Astrocyte of the hippocampus (primary cell): ENCODE measurements at places on chromosomes 11 and 22.
A peak's percentile ranks its signal among the peaks of the same experiment; 100 is the strongest.

- no peak for DNase-seq
These were observed 33.6 kb downstream of the LRRC32 start for GRCh38 chr11:76636826-76637460.

DNA sequence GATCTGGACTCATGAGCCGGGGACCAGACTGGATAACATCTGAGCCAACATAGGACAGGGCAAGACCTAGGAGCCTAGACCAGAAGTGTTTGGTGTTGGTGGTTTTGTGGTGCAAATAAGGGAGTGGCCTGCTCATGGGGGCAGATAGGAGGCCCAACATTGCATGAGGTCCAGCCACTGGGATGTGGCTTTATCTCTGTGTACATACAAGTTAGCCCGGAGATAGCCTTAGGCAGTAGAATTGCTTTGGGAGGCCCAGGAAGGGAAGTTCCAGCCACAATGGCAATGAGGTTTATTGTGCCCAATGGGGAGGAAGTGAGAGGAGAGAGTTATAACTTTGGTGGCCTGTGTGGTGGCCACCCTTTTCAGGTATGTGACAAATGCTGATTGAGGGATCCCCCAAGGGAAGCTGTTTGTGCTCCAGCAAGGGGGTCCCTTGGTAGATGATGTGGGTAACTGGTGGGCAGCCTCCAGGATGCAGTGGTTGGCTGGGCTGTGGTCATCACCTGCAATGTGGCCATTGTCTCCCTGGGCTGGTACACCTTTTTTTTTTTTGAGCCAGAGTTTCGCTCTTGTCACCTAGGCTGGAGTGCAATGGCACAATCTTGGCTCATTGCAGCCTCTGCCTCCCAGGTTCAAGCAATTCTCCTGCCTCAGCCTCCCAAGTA lies 6.4 kb downstream of the LMO2 start:
- DNase-seq = no peak

- DNase-seq = peak; percentile 14
These were observed 760.2 kb downstream of the KCNA4 start for GRCh38 chr11:29256580-29256979.

- no peak for DNase-seq
These were observed 20.8 kb upstream of the JAM3 start for GRCh38 chr11:134048028-134048427.

DNA sequence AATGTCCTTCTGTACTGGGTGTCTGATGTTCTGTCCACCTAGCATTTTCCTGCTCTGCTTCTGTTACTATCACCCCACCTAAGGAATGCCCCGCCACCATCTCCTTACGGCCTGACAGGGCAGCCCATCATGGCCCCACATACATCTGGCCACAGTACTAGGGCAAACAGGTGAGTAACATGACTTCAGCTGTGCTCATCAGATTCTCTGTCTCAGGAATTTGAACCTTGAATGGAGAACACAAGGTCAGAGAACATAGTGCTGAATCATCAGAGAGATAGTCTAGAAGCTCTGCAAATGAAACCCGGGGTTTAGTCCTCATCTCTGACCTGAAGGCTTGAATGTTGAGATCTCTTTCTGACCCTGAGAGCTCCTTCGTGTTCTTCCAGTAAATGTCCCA lies 32.4 kb downstream of the ZC3H12C start:
- DNase-seq = peak; percentile 31

DNA sequence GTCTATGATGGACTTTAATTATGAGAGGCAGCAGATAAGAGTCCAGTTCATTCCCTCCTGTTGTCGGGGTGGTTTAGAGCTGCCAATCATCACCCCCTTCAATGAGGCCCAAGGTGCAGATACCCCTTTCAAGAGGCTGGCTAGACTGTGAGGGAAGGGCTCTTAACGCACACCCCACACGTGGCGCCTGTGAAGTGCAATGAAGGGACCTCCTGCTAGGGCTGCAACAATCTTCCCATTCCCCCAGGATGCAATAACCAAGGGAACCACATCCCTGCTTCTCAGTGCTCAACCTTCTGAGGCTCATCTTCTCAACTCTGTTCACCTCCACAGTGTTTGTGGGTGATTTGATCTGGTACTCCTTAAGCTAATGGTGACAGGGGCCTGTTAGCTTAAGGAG lies 19.0 kb downstream of the TENM4 start:
- no peak for DNase-seq

- no peak for DNase-seq
These were observed 43.2 kb upstream of the ACCSL start for GRCh38 chr11:44004452-44005062.

- DNase-seq = no peak
These were observed 33.2 kb downstream of the ANKK1 start for GRCh38 chr11:113420808-113421207.

- peak; percentile 8 for DNase-seq
These were observed 75.7 kb downstream of the GRAMD1B start for GRCh38 chr11:123505546-123506299.

DNA sequence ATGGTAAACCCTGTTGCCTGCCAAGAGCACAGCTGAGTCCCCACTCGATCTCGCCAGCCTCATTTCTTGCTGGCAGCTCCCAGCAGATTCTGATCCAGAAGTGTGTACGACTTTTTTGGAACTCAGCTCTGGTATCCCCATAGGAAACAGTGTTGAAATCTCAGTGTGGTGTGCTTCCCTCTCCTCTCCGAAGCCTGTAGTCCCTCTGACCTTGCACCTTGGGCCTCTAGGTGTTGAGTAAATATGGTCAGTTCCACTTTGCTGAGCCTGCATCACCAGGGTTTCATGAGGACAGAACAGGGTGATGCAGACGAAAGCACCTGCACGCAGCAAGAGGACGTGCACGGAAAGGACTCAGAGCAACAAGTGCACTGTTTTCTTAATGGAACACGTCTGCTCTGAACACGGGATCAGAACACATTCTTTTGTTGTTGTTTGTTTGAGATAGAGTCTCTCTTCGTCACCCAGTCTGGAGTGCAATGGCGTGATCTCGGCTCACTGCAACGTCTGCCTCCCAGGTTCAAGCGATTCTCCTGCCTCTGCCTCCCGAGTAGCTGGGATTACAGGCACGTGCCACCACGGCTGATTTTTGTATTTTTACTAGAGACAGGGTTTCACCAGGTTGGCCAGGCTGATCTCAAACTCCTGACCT lies 3.8 kb upstream of the CPT1A start:
- DNase-seq = no peak

DNA sequence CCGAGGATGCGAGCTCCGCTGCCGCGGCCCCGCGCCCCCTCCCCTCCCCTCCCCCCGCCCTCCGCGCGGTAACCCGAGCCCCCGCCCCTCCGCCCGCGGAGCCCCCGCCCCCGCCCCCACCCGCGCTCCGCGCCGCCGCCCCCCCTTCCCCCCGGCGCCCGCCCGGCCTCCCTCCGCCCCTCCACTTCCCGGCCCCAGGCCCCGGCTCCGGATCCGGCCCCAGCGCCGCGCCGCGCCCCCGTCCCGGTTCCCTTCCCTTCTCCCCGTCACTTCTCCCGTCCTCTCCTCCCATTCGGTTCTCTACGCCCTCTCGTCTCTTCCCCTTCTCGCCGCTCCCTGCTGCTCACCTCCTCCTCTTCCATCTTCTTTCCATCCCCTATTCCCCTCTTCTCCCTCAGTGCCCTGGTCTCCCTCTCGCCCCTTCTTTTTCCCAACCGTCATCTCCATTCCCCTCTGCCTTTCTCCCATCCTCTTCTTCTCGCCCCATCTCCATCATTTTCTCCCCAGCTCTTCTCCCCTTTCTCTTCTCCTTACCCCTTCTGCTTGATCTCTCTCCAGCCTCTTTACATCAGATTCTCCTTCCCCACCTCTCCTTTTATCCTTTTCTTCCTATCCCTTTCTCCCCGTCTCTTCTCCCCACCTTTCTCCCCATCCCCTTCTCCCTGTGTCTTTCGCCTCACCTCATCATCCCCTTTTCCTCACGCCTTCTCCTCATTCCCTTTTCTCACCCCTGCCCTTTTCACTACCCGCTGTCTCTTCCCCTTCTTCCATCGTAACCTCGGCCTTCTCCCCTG lies at the start of gene DCHS1:
Gene DCHS1 (minus strand): TSS at position 20 of the 794 bp plus-strand sequence. CDS start 14,196 bp downstream, outside the sequence.
- no peak for DNase-seq

DNA sequence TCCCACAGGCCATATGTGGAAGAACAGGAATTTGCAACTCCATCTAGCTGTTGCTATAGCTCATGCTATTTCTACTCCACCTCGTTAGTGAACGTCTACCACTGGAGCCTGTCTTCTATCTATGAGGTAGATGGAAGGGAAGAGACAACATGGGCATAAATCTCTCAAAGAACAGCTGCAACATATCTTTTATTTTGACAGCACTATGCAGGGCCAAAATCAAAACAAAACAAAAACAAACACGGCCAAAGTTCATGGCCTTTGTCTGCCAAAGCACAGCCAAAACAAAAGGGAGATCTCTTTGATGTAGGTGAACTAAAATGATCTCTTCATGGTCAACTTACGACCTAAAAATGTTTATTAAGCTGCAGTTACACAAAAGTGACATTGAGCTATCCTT lies 215.2 kb upstream of the MPPED2 start:
- no peak for DNase-seq

DNA sequence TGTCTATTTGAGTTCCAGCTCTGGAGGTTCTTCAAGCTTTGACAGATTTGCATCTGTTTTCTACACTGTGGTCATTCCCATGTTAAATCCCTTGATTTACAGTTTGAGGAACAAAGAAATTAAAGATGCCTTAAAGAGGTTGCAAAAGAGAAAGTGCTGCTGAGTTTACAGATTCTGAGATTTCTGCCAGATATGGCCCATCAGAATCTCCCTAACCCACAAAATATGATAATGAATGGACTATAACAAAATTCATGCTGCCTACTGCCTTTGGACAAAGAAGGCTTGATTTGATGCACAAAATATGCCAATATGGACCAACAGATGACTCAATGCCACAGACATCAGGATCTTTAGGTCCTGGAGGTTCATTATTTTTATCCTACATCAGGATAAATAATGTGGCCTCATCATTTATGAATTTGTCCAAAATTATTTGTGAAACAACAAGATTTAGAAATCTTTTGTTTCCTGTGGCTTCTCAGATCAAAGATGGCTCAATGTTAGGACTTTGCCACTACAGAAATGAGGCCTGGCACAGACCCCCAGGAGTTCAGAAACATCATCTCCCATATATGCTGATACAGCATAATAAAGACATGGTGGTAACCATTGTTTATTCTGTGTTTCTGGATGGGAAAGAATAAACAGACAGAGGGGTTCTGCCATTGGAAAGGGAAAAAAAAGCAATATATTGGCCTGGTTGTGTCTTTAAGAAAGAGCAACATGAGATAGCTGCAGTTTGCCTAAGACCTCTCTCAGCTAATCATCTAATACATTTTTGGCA lies 6.7 kb downstream of the OR5AN1 start:
- no peak for DNase-seq

- no peak for DNase-seq
These were observed 25.6 kb downstream of the SYT7 start for GRCh38 chr11:61555051-61555969.

GRCh38 chr11:128045094-128045725 lies 542.1 kb downstream of the ETS1 start:
- DNase-seq = no peak

DNA sequence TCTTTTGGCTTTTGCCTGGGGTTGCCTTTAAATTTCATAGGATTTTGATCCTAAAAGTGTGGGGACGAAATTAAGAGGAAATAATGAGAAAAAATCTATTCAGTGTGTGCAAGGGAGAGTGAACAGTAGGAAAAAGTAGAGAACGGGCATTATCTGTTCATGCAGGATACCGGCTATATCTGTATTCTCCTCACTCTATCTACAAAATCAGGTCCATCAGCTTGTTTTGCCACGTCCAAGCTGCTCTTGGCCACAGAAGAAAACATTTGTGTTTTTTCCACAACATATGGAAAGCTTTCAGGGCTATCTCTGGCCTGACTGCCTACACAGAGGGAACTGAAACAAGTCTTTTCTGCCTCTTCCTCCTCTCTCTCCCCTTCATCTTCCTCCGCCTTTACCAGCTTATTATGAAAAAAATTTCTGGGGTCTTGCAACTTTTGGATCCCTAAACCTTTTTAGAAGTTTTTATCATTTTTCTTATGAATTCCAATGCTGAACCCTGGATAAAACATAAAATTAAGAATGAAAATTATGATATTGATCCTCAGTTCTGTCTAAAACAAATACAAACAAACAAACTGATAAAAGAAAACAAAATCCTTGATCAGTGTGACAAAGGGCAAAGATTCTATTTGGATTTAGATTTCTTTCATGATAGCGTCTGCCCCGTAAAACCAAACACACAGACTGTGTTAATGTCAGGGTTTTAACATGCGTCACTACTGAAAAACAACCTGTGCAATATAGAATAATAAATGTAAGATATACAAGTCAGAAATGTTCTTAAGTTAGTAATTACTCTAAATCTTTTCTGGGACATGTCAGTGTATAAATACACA lies 219.7 kb downstream of the CNTN5 start:
- no peak for DNase-seq

DNA sequence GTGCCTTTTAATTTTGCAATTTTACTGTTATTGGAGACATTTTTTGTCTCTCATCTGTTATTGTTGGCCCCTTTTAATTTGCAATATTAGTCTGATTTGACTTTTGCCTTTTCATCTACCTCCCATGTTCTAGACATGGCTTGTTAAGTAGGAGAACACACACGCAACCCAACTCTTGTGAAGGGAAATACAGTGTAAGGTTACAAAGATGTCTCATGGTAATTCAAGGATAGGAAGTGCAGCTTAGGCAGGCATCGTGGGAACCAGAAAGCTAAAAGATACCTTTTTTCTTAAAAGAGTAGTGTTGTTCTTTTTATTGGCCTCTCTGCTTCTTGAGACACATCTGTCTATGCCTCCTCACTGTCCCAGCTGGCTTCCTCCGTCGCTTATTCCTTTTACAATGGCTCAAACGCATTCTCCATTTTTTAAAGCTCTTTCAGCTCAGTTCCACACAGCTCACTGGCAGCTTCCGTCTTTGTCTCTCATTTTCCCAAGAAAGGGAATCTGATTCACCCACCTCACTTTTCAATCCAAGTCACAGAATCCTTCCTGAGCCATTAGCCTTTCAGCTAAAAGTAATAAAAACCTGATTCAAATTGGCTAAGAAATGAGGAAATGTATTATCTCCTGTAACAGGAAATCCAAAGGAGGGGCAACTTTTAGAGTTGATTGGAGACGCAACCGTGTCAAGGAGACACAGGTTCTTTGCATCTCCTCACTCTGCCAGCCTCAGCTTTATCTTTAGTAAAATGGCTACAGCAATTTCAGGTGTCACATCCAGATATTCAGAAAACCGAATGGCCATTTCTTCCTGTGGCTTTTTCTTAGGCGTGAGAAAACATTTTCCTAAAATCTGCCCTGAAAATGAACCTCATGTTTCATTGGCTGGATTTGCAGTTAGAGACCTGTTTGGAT lies 57.2 kb downstream of the SIK2 start:
- DNase-seq = no peak

DNA sequence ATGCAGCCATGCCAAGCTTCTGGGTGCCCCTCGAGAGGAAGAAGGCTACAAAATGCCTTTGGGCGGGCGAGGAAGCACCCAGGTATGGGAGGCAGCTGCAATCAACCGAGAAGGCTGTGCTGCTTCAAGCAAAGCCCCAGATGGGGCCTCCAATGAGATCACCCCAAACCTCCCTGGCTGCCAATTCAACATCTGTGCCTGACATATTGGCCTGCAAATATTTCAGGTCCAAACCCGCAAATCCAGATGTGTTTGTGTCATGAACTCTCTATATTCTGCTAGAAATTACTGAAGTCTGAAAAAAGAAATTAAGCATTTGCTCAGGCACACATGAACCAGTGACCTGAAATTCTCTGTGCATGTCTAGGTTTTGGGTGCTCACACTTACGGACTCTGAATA lies 78.8 kb upstream of the RCN1 start:
- no peak for DNase-seq

- DNase-seq = no peak
These were observed 9.5 kb downstream of the VPS37C start for GRCh38 chr11:61151545-61152252.
